ENCODE measurements at places on chromosomes 6 and 20.

DNA sequence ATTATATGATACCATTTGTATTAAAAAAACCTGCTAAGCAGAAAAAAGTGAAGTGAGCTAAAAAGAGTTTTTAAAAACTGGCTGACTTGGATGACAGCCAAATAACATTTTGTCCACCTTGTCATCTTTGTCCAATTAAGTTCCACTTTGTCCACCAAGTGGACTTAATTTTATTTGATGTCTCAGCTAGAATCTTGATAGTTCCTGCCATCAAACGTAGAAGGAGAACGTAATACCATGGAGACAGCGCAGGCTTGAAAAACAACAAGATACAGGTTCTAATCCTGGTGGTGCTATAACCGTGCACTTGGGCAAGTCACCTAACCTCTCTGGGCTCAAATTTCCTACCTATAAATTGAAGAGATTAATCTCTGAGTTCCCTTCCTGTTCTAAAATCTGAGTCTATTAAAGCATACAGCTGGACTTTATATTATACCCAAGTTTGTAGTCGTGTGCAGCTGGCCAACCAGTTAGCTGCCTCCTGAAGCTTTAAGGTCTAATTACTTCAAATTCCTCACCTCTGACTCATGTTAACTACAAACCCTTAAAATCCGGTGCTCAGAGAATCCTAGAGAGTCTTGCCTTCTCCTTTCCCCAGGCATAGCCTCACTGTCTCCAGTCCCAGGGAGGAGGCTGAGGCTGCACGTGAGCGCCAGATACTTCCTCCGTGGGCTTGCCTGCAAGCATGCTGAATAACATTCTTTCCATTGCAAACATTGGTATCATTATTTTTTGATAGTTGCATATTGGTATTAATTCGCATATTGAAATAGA, 16.8 kb downstream of the TMEM244 start:
- DNase-seq = no peak

GRCh38 chr6:151900256-151900655, 92.8 kb downstream of the ESR1 start:
- no peak for DNase-seq

- no peak for DNase-seq
These were observed 104.1 kb downstream of the BCKDHB start for GRCh38 chr6:80210618-80211017.

GRCh38 chr20:53678315-53678989, 84.8 kb upstream of the ZNF217 start:
- DNase-seq = no peak

GRCh38 chr6:7705483-7705882, 20.4 kb upstream of the BMP6 start:
- no peak for DNase-seq

DNA sequence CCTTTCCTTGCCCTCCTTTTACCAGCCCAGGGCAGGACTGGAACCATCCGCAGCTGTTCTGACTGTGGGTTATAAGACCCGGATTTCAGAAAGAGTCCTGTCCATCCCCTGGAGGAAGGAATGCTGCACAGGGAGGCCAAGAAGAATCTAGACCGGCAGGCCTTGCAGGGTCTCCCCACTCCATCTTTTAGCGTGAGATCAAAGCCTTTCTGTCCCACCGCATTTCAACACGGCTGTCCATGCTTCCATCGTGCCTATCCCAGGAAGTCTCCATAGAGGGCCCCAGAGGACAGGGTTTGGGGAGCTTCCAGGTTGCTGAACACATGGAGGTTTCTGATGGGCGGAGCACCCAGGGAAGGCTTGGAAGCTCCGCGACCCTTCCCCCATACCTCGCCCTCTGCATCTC, 79.3 kb upstream of the AGPAT4 start:
- no peak for DNase-seq

GRCh38 chr20:5650280-5650691, 99.9 kb upstream of the SHLD1 start:
- DNase-seq = no peak

GRCh38 chr20:18466574-18466893, 296 bp downstream of the DZANK1 start:
- no peak for DNase-seq

DNA sequence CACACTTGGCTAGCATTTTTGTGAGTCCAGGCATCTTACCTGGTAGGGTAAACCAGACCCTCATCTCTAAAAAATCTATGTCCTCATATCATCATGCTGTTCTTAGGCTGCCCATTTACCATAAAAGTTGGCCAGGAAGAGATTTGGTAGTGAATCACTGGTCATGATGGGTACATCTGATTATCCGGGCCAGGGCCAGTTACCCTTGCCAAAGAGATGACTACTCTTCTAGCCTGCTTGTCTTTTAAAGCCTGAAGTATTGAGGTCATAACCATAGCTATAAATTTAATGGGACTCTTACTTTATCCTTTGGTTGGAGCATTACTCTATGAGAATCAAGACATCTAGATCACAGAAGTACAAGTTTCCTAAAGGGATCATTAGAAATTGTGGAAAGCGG, 276.8 kb downstream of the TENT5A start:
- no peak for DNase-seq

DNA sequence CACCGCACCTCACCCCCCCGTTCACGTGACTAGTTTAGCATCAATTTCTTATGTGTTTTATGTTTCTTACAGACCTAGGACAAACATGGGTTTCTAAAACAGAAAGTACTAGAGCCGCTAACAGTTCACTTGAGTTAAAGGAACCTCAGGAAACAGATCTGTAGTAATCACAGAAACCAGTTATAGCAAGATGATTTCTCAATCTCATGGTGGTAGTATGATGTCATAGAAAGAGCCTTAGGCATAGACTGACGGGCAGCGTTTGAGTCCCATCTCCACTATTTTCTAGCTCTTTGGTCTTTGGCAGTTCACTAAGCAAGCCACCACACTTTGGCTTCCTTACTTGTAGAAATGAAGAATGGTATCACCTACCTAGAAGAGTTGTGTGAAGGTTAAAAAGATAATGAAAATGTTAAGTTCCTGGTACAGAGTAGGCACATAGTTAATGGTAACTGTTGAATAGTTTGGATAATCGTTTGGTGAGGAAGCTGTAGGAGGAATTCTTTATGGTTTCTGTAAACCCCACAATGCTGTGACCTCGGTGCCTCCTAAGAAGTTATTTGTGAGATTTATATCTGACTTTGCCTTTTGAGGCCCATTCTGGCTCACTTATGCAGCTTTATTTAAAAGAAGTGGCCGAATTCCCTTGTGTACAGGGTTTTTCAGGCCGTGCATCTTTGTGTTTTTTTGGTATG, 21.3 kb downstream of the CTNNBL1 start:
- no peak for DNase-seq

DNA sequence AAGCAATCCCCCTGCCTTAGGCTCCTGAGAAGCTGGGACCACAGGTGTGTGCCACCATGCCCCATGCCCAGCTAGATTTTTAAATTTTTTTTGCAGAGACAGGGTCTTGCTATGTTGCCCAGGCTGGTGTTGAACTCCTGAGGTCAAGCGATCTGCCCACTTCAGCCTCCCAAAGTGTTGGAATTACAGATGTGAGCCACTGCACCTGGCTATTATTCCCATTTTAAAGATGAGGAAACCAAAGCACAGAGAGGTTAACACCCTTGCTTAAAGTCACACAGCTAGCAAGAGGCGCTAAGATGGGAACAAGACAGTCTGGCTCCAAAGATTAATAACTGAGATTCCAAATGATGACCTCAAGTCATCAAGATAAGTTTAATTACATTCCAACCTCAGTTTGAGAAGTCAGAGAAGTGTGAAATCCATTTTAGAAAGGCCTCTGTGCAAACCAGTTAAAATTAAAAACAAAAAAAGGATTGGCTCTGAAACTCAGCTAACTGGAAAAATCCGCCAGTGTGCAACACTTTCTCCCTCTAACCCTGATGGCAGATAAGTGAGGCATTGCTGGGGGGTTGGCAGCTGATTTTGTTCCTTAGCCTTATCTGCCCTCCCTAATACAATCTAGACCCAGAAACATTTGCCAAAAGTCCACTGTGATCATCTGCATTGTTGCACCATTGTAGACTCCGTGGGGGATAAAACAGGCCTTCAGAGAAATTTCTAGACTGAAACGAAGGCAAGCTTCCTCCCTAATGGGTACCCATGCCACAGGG, 55.5 kb downstream of the CPNE5 start:
- DNase-seq = no peak

DNA sequence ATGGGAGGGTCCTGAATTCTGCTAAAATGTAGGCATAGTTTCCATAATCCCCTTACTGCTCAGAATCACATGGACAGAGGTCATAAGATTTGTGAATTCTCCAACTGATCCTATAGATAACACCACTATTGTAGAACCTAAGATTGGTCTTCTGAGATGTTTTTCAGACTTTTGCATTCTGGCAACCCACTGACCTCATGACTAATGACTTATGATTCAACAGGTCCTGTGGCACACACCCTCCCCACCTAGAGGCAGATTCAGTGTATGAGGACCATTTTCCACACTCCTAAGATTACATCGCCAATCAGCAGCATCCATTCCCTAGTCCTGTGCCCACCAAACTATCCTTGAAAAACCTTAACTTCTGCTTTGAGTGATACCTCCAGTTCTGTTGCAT, 207.2 kb downstream of the BTBD9 start:
- DNase-seq = no peak

- no peak for DNase-seq
These were observed 95.4 kb upstream of the DOK5 start for GRCh38 chr20:54379893-54380584.

GRCh38 chr6:39772559-39773273, 19.5 kb upstream of the DAAM2 start:
- DNase-seq = no peak

GRCh38 chr6:91730710-91731109, 1143.8 kb upstream of the MAP3K7 start:
- no peak for DNase-seq

GRCh38 chr6:15569035-15569995, 93.5 kb downstream of the DTNBP1 start:
- DNase-seq = no peak

DNA sequence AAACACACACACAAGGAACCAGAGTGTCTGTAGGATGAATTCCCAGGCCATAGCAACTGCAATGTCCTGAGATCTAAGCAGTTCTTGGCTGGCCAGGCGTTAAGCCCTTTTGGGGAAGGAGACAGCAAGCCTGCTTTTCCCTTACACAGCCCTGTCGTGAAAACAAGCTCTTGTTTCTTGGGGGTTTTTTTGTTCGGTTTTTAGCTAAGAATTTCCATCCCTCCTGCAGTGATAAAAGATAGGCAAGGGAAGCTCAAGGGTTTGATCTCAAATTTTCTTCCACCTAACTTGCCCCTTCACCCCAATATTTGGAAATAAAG, 1.5 kb downstream of the TNFRSF21 start:
- DNase-seq = no peak

DNA sequence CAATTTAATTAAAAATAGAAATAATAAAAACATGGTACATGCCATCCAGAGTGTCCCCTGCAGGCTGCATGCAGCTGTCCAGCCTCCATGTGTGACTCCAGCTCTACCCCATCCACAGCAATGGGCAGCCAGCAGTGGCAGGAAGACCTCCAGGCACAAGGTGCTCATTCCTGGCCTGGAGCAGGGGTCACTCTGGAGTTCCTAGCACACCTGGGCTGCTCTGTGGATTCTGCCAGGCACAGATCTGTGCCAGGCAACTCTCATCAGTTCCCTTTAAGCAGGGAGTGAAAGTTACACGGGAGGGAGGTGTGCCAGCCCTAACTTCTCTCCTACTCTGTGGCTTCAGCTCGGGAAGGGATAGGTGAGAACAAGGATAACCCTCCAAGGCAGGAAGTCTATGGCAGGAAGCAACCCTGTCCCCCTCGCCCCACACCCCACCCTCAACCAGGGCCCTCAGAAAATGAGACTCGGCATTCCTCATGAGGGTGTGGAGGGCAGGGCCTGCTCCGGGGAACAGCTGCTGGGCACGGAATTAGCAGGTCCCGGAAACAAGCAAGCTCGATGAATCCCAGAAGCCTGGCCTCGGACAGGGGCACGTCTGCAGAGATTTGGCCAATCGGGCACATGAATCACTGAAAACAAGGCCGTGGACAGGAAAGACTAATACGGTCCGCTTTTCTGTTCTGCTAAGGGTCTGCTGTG, 10.0 kb downstream of the JPH2 start:
- no peak for DNase-seq

DNA sequence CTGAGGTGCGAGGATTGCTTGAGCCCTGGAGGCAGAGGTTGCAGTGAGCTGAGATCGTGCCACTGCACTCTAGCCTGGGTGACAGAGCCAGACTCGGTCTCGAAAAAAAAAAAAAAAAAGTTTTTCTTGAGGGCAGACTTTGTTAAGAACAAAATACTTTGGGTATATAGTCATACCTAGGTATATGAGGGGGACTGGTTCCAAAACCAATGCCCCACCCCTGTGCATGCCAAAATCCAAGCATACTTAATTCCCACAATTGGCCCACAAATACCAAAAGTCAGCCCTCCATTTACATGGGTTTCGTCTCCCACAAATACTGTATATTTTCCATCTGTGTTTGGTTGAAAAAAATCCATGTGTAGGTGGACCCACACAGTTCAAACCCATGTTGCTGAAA, 119.9 kb downstream of the INSM1 start:
- DNase-seq = no peak

DNA sequence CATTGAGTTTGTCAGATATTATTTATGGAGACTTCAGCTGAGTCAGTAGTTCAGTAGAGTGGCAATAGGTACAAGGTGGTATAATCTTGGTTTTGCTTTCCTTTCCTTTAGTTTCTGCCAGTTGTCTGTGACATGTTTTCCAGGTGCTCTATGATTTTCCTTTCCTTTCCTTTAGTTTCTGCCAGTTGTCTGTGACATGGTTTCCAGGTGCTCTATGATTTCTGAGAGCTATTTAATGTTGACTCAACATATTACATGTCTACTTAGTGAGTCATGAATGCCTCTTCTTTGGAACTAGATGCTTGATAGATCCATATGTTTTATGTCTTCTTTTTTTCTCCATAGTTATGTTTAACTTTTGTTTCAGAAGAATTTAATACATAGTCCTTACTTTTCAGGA, 186.4 kb upstream of the DEFB112 start:
- no peak for DNase-seq

DNA sequence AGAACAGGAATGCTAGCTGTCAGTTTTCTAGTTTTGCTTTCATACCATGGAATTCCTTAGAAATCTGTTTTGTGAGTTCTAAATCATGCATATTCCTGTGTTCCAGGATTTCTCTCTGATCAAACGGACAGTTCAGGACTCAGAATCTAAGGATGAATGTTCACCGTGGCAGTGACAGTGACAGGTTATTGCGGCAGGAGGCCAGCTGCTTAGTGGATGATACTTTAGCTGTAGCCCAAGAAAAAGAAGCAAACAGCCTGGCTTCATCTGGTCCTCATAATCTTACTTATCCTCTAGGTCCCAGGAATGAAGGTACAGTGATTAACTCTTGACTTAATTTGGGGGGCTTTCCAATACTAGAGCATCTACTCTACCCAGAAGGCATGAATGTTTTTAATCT, 27.1 kb downstream of the KCTD20 start:
- no peak for DNase-seq

GRCh38 chr20:19943061-19943521, 74.1 kb upstream of the NAA20 start:
- no peak for DNase-seq
